ENCODE measurements at places on chromosomes 13 and 19. TPM values are rescaled to one million over a fixed set of nuclear protein-coding genes. Genes with fewer than 3 reads are reported as not detected.
A peak's percentile ranks its signal among the peaks of the same experiment; 100 is the strongest.

DNA sequence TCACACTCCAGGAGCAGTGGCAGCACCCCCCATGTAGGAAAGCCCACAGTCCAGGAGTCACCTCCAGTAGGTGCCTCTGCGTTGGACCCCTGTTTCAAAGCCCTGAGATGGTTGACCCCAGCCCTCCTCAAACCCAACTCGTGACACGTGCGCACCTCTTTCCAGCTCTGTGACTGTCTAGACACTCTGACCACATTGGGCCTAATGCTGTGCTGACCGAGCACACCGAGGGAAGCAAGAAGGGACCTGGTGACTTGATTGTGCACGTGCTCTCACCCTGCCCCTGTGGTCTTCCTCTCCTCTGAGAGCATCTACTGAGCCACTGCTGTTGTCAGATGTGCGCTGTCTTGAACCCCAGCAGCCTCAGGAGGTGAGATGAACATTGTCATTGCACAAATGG, 22.9 kb upstream of the SLC35E1 start:
- H3K27me3 ChIP-seq = no peaks in the 10 kb centered on the region
- H3K4me3 ChIP-seq = no peak overlapping the region
- H3K4me1 ChIP-seq = peaks cover 95% of the 10 kb centered on the region
- H3K36me3 ChIP-seq = no peaks in the 10 kb centered on the region
- DNase-seq = no peak

The F10 gene
- total RNA-seq = 3.5 TPM

GRCh38 chr19:46716672-46717033, 261 bp downstream of the PRKD2 start:
- H3K36me3 ChIP-seq = peaks cover 23% of the 10 kb centered on the region
- DNase-seq = no peak
- H3K4me3 ChIP-seq = peak overlapping the region; percentile 87
- peak overlapping the region; percentile 90 for H3K27ac ChIP-seq
- H3K27me3 ChIP-seq = no peaks in the 10 kb centered on the region

DNA sequence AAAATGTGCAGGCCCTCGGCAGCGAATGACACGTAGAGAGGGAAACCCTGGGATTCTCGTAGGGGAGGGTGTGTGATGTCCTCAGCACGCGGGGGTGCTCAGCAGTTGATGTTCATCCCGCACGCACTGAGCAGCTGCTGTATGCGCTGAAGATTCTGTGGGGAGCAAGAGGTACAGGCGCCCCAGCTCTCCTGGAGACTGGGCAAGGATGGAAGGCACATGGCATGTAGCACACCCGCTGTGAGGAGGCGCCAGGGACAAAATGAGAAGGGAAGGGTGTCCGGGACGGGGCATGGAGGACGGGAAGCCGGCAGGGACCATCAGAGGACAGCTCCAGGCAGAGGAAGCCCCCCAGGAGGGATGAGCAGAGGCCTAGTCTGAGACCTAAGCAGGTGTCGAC, 15.4 kb downstream of the ATP11A start:
- peak overlapping the region; percentile 38 for H3K4me3 ChIP-seq
- H3K27ac ChIP-seq = peak overlapping the region; percentile 78
- DNase-seq = no peak
- H3K4me1 ChIP-seq = peaks cover 67% of the 10 kb centered on the region
- H3K27me3 ChIP-seq = no peaks in the 10 kb centered on the region
- H3K36me3 ChIP-seq = no peaks in the 10 kb centered on the region

- DNase-seq = no peak
- H3K27ac ChIP-seq = no peak overlapping the region
- no peaks in the 10 kb centered on the region for H3K4me1 ChIP-seq
- H3K4me3 ChIP-seq = no peak overlapping the region
- no peaks in the 10 kb centered on the region for H3K36me3 ChIP-seq
Measured at GRCh38 chr13:91773591-91774227, 375.3 kb downstream of the GPC5 start.

DNA sequence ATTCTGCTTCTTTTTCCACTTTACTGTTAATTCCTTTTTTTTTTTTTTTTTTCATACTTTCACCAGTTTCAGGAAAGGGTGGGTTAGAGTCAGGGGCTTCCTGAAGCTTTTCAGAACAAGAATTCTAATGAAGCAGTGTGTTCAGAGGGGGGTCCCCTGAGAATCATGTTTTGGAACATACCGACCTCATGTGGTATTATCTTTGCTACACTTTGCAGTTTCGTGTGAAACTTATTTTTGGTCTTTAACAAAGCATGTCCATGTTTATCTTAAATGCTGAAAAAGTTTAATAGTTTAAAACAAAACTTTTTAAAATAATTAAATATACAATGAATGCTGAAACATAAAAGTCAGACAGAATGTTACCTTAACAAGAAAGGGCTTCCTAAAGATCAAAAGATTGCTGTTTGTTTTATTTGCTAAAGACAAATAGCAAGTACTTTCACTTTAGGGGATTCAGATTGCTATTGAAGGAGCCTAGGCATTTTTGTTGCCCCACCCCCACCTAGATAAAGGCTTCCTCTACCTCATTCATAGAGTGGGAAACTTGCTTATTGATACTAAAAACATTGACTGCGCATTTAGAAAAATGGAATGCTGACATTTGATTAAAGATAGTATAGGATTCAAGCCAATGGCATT, 21.1 kb upstream of the POMP start:
- H3K4me1 ChIP-seq = peaks cover 36% of the 10 kb centered on the region
- H3K27me3 ChIP-seq = no peaks in the 10 kb centered on the region
- no peaks in the 10 kb centered on the region for H3K36me3 ChIP-seq
- H3K4me3 ChIP-seq = peak overlapping the region; percentile 31

DNA sequence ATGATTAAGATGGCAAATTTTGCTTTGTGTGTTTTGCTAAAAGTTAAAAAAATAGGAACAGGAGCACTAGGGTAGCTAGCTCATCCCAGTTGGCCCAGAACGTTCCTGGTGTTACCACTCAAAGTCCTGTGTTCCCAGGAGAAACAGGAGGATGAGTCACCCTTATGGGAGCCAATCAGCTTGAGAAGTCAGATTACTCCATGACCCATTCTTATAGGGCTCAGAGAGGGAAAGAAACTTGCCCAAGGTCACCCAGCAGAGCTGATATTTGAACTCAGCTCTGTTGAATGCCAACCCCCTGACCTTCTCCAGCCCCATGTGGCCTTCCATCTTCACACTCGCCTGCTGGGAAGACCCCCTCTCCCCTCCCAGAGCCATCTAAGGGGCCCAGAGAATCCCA, 13.0 kb downstream of the NMRK2 start:
- peak overlapping the region; percentile 84 for H3K27ac ChIP-seq
- no peak for DNase-seq
- H3K36me3 ChIP-seq = peaks cover 6% of the 10 kb centered on the region
- no peaks in the 10 kb centered on the region for H3K27me3 ChIP-seq

DNA sequence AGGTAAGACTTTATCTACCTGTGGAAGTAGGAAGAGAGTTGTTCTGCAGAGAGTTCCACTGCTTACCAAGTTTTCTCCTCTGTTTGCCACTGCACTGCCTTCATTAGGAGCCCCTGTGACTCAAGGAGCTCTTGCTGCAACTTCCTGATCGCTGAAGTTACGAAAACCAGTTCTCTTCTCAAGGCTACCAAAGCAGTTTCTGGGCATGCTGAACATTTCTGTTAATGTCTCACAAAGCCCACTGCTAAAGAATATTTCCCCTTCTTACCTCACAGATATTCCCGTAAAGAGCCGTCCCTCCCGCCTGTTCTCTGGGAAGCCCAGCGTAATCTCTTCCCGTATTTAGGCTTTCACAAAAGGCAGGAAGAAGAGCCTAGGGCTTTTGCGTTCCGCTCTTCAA, 82.6 kb upstream of the OXGR1 start:
- no peaks in the 10 kb centered on the region for H3K27me3 ChIP-seq
- H3K36me3 ChIP-seq = no peaks in the 10 kb centered on the region
- H3K4me3 ChIP-seq = peak overlapping the region; percentile 40
- peak overlapping the region; percentile 28 for H3K27ac ChIP-seq
- no peaks in the 10 kb centered on the region for H3K4me1 ChIP-seq

DNA sequence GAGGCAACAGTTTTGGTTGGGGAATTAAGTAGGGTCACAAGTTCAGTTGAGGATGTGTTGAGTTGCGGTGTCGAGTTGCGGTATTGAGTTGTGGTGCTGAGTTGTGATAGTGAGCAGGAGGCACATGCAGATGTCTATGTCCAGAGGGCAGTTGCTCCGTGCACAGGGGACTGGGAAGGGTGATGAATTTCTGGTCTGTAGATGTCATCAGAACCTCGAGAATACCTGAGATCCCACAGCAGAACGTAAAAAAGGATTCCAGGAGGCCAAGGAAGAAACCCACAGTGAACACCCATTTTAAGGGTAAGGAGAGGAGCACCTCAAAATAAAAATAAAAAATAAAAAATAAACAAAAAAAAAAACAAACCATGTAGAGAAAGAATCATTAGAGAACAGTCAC, 354.4 kb upstream of the ARGLU1 start:
- no peaks in the 10 kb centered on the region for H3K36me3 ChIP-seq
- H3K27me3 ChIP-seq = peaks cover 10% of the 10 kb centered on the region
- H3K4me1 ChIP-seq = peaks cover 25% of the 10 kb centered on the region
- no peak overlapping the region for H3K27ac ChIP-seq

DNA sequence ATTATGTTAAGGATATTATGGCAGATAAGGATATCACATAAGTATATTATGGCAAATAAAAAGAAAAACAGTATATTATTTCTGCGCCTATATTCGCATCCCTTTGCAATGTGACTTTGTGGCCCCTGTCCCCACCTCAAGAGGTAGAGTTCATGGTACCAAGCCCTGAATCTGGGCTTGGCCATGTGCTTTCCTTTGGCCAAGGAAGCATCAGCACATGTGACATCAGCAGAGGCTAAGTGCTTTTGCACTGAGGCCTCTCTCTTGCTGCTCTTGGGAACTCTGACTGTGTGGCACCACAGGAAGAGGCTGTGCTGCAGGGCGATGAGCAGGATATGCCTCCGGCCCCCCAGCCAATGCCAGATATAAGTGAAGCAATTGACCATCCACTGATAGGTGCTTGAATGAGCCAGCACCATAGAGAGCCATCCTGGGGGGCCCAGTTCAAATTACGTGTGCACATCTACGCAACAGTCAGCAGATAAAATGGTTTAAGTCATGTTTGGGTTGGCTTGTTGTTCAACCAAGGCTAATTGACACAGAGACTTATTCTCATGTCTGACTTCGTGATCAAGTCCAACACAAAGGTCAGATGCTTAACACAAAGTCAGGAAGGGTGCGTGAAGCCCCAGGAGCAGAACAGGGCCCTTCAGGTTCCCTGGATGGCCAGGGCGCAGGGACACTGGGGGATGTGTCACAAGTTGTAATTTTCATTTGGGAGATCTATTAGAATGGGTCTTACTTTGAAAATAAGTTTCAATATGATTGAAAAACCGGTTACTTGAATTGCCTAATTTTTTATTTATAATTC, 173.3 kb downstream of the COL4A1 start:
- no peak overlapping the region for H3K4me3 ChIP-seq
- DNase-seq = no peak
- H3K27ac ChIP-seq = peak overlapping the region; percentile 86
- peaks cover 69% of the 10 kb centered on the region for H3K4me1 ChIP-seq
- no peaks in the 10 kb centered on the region for H3K27me3 ChIP-seq
- no peaks in the 10 kb centered on the region for H3K36me3 ChIP-seq

- peaks cover 10% of the 10 kb centered on the region for H3K4me1 ChIP-seq
- peak; percentile 84 for DNase-seq
- no peaks in the 10 kb centered on the region for H3K36me3 ChIP-seq
- H3K4me3 ChIP-seq = no peak overlapping the region
Measured at GRCh38 chr19:15213715-15214381, 13.1 kb upstream of the NOTCH3 start.

The DAND5 gene
- total RNA-seq = 12.7 TPM

DNA sequence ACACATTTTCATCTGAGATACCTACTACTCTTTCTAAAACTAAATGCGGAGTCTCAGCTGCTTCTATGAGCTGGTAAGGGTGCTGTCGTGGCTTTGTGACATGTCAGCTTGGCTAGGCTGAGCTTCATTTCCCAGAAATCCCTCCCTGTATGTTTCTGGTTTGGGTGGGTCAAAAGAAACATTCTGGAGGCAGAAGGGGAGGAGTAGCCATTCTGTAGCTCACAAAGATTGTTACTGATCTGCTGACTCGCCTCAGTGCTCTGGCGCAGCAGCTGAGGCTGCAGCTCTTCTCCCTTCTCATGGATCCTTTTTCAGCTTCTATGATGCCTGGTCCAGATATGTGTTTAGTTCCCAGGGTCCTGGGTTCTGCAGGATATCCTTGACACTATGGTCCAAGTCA, 114.7 kb downstream of the RAP2A start:
- no peaks in the 10 kb centered on the region for H3K4me1 ChIP-seq
- no peaks in the 10 kb centered on the region for H3K36me3 ChIP-seq
- H3K27me3 ChIP-seq = no peaks in the 10 kb centered on the region
- no peak for DNase-seq
- H3K4me3 ChIP-seq = no peak overlapping the region
- no peak overlapping the region for H3K27ac ChIP-seq

DNA sequence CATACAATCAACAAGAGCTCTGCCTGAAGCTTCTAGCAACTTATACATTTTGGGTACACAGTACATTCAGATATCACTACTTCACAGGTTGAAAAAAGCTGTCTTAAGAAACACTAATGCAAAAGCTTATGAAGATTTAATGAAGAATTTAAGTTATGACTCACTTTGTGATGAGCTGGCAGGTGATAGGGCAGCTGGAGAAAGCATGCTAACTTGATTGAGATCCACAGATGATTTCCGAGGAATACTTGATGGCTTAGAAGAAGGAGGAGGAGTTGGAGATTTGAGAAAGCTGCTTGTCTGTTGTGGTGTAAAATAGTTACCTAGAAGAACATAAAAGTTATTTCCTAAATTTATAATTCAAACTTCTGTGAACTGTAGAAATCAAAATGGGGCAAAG, 23.3 kb downstream of the EXOSC8 start:
- no peaks in the 10 kb centered on the region for H3K4me1 ChIP-seq
- no peaks in the 10 kb centered on the region for H3K27me3 ChIP-seq
- DNase-seq = no peak

DNA sequence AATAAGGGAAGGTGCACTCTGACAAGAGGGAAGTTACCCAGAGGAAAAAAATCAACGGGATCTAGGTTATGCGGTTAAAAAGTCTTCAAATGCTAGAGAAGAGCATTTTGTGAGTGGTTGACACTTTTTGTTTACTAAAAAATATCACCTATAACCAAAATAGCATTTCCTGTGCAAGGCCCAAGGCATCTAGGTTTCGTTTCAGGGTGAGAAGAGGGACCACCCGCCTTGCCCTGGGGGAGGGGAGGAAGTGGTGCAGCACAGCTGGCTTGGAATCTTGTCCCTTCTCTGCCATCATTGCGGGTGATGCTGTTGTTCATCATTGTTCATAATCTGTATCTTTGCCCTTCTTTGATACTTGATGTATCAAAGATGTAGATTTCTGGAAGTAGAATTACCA, 80.6 kb downstream of the NUFIP1 start:
- H3K27me3 ChIP-seq = no peaks in the 10 kb centered on the region
- no peaks in the 10 kb centered on the region for H3K36me3 ChIP-seq
- H3K4me3 ChIP-seq = no peak overlapping the region
- peaks cover 31% of the 10 kb centered on the region for H3K4me1 ChIP-seq
- no peak overlapping the region for H3K27ac ChIP-seq

The TMEM59L gene
- total RNA-seq = 1.5 TPM

- H3K27me3 ChIP-seq = no peaks in the 10 kb centered on the region
- peaks cover 62% of the 10 kb centered on the region for H3K4me1 ChIP-seq
- no peaks in the 10 kb centered on the region for H3K36me3 ChIP-seq
- peak overlapping the region; percentile 45 for H3K4me3 ChIP-seq
- H3K27ac ChIP-seq = peak overlapping the region; percentile 87
Measured at GRCh38 chr13:75445717-75446499, 36.1 kb downstream of the TBC1D4 start.

GRCh38 chr13:99893567-99893966, 78.0 kb downstream of the ZIC5 start:
- no peak overlapping the region for H3K4me3 ChIP-seq
- H3K27me3 ChIP-seq = peaks cover 56% of the 10 kb centered on the region
- H3K36me3 ChIP-seq = no peaks in the 10 kb centered on the region
- peaks cover 8% of the 10 kb centered on the region for H3K4me1 ChIP-seq

Data from left ventricle myocardium inferior (tissue), 1 donor.